ENCODE measurements at places on chromosomes 11 and 22.
A peak's percentile ranks its signal among the peaks of the same experiment; 100 is the strongest.

- DNase-seq = peak; percentile 71
Observed at GRCh38 chr22:30309951-30310741, 16.6 kb downstream of the TBC1D10A start.

DNA sequence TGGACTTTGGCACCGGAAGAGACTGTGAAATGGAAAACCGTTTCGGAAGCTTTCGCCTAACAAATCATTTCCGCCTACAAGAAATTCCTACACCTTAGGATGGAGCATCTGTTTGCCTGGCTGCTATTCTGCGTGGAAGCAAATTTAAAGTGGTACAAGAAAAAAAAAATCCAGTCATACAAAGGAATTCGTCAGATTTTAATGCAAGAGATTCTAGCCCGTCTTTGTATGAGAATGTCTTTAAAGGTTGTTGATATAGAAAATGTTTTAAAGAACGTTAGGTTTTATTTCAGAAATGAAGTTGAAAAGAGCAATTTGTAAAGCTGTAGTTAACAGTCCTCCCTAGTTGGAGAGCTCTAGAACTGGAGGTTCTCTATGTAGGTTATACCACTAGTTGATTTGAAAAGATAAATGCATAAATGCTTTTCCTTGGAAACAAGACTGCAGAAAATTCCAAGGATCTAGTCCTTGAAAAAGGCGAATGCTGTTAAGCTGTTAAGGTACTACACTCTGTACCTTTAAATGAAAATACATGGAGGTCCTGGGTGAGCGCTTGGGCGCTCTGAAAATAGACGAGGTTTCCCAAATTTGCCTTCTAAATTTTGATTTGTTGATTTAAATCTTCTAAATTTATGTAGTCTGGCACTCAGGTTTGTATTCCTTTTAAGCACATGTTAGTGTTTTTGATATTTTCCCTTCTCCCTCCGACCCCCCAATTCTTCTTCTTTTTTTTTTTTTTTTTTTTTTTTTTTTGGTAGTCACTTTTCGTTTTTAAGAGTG, 2.4 kb downstream of the NCR3LG1 start:
- DNase-seq = no peak

GRCh38 chr11:116310226-116310625, 462.6 kb downstream of the BUD13 start:
- no peak for DNase-seq

DNA sequence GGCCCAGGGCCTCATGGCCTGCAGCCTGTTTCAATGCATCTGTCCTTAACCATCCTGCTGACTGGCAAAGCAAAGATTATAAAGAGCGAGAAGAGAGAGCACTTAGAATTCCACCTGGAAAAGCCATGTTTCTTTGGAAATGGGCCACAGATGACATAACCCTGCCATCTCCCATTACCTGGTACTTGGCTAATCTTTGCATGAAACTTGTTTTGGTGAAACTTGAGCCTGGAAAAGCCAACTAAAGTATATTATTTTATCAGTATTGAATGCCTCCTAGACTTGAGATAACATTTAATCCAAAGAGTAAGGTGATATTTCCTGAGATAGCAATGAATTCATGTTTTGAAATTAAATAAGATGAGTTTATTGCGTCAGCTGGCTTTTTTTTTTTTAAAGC, 72.6 kb downstream of the NAV2 start:
- no peak for DNase-seq

DNA sequence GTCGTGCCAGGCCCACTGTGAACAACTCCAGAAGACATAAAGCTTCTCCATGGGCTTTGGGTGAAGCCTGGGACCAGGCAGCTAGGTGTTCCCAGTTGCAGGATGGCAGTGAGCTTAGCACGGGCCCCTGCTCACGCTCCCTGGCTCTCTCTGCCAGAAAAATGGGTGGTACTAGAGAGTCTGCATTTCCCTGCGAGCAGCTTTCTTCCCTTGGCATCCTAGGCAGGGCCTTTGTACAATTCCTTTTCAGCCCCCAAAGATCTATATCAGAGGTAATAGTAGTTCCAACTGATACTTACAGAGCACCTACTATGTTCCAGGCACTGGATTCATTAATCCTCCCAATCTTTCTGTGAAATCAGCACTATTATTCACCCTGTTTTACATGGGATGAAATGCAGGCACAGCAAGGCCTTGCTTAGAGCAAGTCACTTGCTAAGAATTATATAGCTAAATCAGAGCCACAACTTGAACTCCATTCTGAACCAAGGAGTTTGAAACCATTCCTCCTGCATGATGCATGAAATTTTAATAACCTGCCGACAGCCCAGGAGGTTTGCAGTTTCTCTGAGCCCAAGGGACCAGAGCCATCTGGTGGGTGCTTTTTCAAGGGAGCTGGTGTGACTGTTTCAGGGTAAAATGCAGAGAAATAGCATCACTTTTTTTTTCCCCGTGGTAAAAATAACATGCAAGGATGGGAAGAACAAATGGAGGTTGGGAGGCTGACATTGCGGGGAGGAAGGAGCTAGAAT, 22.7 kb downstream of the NAV2 start:
- DNase-seq = no peak

DNA sequence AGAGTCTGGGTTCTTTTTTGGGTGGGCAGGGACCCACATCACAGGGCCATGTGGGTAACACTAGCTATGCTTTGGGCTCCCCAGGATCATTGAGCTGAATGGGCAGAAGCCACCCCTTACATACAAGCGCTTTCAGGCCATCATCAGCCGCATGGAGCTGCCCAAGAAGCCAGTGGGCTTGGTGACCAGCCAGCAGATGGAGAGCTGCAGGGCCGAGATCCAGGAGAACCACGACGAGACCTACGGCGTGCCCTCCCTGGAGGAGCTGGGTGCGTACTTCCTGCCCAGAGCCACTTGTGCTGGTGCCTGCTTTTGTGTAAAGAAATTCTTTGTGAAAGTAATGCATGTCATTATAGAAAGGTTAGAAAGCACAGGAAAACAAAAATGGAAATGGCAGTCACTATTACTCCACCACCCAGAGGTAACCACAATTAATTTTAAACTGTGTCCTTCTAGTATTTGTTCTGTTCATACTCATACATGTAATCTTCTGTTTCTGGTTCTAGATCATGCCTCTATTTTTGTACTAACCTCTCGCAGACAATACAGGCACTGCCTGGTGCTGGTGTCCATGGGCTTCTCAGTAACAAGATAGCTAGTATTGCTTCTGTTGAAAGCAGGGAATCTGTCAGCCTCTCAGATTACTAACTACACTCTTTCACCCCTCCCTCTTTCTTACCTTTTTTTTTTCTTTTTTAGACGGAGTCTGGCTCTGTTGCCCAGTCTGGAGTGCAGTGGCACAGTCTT, 13.7 kb downstream of the CRY2 start:
- DNase-seq = no peak

- DNase-seq = no peak
Observed at GRCh38 chr11:36347384-36347906, 51.4 kb downstream of the PRR5L start.

DNA sequence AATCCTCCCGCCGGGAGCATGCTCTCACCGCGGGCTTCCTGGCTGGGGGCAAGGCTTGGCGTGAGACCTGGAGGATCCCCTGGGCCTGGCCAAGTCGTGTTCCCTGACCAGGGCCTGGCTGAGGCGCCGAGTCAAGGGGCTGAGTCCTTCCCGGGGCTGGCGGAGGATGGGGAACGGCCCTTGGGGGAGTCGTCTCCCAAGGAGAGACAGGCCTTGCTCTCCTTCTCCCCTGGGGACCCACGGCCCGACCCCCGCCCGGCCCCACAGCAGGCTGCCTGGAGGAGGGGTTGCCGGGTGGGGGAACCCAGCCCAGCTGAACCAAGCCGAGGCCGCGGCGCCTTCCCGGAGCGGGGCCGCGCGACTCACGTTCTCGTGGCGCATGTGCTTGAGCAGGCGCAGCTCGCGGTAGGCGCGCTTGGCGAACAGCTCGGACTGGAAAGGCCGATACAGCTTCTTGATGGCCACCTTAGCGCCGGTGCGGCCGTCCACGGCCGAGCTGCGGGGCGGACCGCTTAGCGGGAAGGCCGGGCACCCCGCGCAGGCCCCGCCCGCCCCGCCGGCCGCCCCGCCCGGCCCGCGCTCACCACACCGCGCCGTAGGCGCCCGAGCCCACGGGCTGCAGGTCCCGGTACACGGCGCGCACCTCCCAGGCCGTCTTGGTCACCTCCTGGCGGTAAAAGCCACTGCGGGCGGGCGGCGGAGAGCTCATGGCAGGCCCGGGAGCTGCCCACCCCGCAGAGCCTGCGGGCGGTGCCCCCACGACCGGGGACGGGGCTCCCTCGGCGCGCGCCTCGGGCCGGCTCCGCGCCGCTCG, 475 bp downstream of the MAPK12 start:
- DNase-seq = no peak

- no peak for DNase-seq
Observed at GRCh38 chr11:57341250-57341808, 3.2 kb downstream of the P2RX3 start.

DNA sequence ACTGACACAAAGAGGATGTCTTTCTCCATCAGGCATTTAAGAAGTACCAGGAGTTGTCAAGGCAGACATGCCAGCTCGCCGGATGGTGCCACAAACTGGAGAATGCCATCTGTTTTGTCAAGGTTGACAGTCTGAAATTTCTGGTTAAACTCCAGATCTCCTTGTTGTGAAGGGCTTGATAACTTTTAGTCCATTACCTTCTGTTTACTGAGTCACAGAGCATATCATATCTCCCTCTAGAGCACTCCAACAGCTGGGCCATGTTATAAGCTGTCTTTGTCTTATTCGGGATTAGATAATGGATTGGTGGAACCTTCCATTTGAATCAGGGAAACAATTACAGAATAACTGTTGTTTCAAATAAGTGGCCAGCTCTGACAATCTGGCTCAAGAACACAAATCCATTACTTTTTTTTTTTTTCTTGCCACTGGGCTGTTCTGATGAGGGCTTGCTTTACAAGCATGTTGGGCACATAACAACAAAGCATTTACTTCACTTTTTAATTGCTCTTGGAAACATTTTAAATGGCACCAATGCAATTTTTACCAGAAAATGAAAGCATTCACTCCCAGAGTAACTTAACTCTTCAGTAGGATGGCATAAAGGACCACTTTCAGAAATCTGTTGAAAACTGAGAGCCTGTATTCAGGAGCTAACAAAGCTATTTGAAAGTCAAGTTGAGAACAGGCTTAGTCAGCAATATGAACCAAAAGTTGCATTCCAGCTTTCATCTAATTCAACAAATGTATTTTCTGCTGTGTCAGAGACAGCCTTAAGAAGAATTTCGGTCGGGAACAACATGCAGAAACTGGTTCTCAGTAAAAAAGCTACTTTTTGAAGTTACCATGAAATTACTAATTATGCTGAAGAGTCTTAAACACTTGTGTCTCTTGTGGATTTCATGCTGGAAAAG, 227.6 kb upstream of the PITPNB start:
- no peak for DNase-seq

Measured in GM04503 (cell line).